GM12892 (cell line): ENCODE measurements at places on chromosomes 16 and 17.

GRCh38 chr16:56776562-56776961, 46.6 kb downstream of the NUP93 start:
- no peak for DNase-seq

DNA sequence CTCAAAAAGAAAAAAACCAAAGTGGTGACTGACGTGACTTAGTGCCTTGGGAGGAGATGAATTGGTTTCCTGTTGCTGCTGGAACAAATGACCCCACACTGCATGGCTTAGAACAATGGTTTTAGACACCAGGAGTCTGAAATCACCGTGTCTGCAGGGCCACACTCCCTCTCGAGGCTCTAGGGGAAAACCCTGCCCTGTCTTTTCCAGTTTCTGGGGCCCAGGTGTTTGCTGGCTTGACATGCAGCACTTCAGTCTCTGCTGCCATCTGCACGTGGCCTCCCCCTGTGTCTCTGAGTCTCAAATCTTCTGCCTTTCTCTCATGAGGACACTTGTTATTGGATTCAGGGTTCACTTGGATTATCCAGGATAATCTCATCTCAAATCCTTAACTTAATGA, 323.8 kb upstream of the TNRC6C start:
- DNase-seq = peak; percentile 44

GRCh38 chr17:49487183-49487582, 7.9 kb upstream of the NGFR start:
- DNase-seq = no peak

- peak; percentile 99 for DNase-seq
Observed at GRCh38 chr16:1929578-1930337, 11.5 kb upstream of the HS3ST6 start.

DNA sequence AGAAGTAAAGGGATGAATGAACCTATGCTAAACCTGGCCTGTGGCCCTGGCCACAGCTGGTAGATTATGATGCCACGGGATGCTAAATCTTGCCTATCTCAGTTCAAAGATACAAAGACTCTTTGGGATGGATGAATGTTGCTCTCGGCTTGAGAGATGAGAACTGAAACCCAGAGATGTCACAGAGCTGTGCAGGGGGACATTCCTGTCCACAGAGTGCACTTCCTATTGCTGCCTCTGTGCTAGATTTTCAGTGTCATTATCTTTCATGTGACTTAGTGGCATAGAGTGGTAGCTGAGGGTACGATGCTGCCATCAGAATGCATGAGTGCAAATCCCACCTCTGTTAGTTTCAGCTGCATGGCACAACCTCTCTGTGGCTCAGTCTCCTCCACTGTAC, 2.3 kb upstream of the MT1M start:
- DNase-seq = no peak

- no peak for DNase-seq
Observed at GRCh38 chr17:40097087-40097486, 3.3 kb downstream of the NR1D1 start.

DNA sequence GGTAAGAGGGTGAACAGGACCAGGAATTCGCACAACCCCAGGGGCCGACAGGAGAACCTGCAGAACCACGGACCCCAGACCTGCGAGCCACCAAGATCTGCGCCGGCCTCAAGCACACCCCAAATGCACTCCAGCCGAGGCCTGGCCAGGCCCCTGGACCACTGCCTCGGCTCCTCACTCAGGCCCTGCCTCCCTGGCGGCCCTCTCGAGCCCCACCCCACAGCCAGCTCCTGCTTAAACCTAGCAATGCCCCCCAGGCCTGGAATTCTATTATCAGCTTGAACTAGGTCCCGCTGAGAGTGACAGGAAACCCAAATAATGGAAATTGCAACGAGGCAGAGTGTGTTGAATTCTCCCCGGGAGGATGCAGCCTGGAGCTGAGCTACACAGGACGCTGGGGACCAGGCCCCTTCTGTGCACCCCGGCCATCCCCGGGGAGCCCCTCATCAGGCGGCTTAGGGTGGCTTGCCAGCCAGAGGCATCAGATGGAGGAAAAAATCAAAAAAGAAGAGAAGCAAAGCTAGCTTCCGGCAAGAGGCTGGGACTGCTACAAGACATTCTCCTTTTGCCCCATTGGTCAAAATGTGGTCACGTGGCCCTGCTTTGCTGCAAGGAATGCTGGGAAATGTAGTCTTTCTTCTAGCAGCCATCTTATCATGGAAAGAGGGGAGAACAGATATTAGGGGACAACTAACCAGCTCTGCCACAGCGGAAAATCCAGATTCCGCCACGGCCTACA, 2.4 kb upstream of the ENPP7 start:
- DNase-seq = peak; percentile 90

- no peak for DNase-seq
Observed at GRCh38 chr17:42795061-42795460, 3.4 kb downstream of the COA3 start.

GRCh38 chr17:55177159-55177854, 87.5 kb upstream of the HLF start:
- DNase-seq = no peak
